Karpas-422 (cell line): ENCODE measurements at places on chromosomes 7 and 10. TPM values are rescaled to one million over a fixed set of nuclear protein-coding genes. Genes with fewer than 3 reads are reported as not detected.
A peak's percentile ranks its signal among the peaks of the same experiment; 100 is the strongest.

Gene C10orf105
- not detected in 2 replicates for total RNA-seq

Gene PTPRE
- 20.4 and 27.9 TPM in 2 replicates for total RNA-seq

Gene GFRA1
- not detected in 2 replicates for total RNA-seq

GRCh38 chr10:25497246-25497645, 322.4 kb downstream of the GPR158 start:
- DNase-seq: no peak
- no peak overlapping the region for H3K27ac ChIP-seq
- H3K4me3 ChIP-seq: no peak overlapping the region
- no peaks in the 10 kb centered on the region for H3K27me3 ChIP-seq
- no peaks in the 10 kb centered on the region for H3K4me1 ChIP-seq

DNA sequence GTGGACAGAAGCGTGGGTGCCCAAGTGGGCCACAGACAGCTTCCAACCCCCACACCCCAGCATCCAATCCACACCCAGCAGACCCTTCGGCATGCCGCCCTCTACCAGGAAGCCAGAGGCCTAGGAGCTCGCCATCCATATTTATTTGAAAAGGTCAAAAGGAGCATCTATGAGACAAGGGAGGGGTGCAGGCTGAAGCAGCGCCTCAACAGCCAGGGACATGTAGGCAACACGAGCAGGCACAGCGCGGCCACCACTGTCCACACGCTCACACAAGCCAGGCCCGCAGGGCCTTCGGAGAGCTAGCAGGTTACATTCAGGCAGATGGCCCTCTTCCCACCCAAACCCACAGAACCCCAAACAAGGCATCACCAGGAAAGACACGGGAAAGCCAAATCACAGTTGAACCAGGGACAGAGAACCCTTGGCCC, 34.6 kb downstream of the PSAP start:
- H3K36me3 ChIP-seq: no peaks in the 10 kb centered on the region; the same call in 1 of the 2 replicates
- no peak for DNase-seq
- H3K4me3 ChIP-seq: no peak overlapping the region
- H3K4me1 ChIP-seq: no peaks in the 10 kb centered on the region

- no peak overlapping the region for H3K27ac ChIP-seq
- H3K4me1 ChIP-seq: peaks cover 6% of the 10 kb centered on the region; the same call in 1 of the 2 replicates
- H3K36me3 ChIP-seq: no peaks in the 10 kb centered on the region
- no peak for DNase-seq
Observed at GRCh38 chr10:6891924-6892323, 311.8 kb upstream of the PRKCQ start.

DNA sequence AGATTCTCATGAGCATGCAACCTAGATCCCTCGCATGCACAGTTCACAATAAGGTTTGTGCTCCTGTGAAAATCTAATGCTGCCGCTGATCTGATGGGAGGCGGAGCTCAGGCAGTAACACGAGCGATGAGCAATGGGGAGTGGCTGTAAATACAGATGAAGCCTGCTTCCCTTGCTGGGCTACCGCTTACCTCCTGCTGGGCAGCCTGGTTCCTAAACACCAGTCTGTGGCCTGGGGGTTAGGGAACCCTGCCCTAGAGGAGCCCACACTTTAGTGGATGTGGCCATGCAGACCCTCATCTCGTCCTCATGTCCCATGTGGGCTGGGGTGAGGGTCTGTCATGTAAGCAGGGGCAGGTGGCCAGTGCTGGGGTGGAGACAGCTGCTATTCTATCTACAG, 417.6 kb downstream of the GLRX3 start:
- H3K4me1 ChIP-seq: no peaks in the 10 kb centered on the region
- H3K27ac ChIP-seq: no peak overlapping the region
- no peak overlapping the region for H3K4me3 ChIP-seq
- DNase-seq: no peak
- no peaks in the 10 kb centered on the region for H3K36me3 ChIP-seq

GRCh38 chr7:108167460-108167859, 37.3 kb upstream of the LAMB4 start:
- no peaks in the 10 kb centered on the region for H3K27me3 ChIP-seq
- no peak overlapping the region for H3K27ac ChIP-seq
- DNase-seq: no peak
- H3K4me1 ChIP-seq: no peaks in the 10 kb centered on the region

DNA sequence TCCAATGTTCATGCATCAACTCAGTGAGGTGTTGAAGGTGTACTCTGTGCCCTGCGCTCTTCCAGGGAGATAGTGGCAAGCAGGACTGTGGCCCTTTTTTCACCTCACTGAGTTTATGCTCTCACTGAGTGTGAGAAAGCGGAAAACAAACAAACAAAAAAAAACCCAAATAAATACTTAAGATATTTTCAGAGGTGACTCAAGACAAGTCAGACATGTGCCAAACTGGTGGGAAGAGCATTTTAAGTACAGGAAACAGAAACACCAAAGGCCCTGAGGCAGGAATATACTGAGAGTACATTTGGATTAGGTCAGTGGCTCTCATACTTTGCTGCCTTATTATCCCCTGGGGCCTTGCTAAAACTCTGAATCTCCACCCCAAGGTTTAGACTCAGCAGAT, 111.9 kb upstream of the IGFBP3 start:
- DNase-seq: no peak
- no peaks in the 10 kb centered on the region for H3K27me3 ChIP-seq
- H3K27ac ChIP-seq: no peak overlapping the region
- no peak overlapping the region for H3K4me3 ChIP-seq

- no peaks in the 10 kb centered on the region for H3K36me3 ChIP-seq
- no peak for DNase-seq
- no peak overlapping the region for H3K4me3 ChIP-seq
- no peaks in the 10 kb centered on the region for H3K27me3 ChIP-seq
- no peak overlapping the region for H3K27ac ChIP-seq
Observed at GRCh38 chr10:8225187-8225586, 170.7 kb downstream of the GATA3 start.

DNA sequence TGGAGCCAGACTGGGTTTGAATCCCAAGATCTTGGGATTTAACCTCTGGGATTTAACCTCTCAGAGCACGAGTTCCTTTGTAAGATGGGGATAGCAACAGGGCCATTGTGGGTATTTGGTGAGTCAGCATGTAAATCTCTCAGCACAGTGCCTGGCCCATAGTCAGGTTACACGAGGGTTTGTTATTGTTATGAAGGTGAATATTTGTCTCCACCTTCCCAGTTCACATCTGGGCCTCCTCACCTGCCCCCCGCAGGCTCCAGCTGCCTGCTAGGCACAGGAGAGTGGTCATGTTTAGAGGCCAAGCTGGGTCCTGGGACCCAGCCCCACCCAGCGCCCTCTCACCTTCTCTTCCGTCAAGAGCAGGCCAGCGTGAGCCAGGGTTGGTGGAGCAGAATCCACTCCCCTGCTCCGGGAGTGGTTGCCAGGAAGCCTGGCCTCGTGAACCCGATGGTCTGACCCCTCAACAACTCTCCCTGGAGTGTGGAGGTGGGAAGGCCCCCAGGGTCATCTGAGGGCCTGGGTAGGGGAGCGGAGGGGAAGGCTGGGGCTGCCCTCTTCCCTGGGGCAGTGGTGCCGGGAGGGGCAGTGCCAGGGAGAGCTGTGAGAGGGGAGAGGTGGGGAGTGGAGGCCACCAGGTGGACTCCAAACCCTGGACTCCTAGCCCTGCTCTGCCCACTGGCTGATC, 26.0 kb downstream of the FAM241B start:
- no peak overlapping the region for H3K27ac ChIP-seq
- no peak overlapping the region for H3K4me3 ChIP-seq
- H3K4me1 ChIP-seq: no peaks in the 10 kb centered on the region
- no peaks in the 10 kb centered on the region for H3K27me3 ChIP-seq

- no peak overlapping the region for H3K4me3 ChIP-seq
- no peaks in the 10 kb centered on the region for H3K4me1 ChIP-seq
- H3K27me3 ChIP-seq: no peaks in the 10 kb centered on the region
- H3K36me3 ChIP-seq: no peaks in the 10 kb centered on the region
Observed at GRCh38 chr10:63972949-63973827, 452.0 kb downstream of the REEP3 start.

GRCh38 chr7:94348142-94348541, 46.6 kb upstream of the COL1A2 start:
- no peak overlapping the region for H3K27ac ChIP-seq
- DNase-seq: no peak
- H3K36me3 ChIP-seq: no peaks in the 10 kb centered on the region
- no peak overlapping the region for H3K4me3 ChIP-seq
- H3K27me3 ChIP-seq: no peaks in the 10 kb centered on the region

GRCh38 chr10:74891053-74891452, 64.7 kb downstream of the KAT6B start:
- 0 out of 2 replicates have a peak overlapping the region, but pooled peaks have one; percentile 12 for H3K27ac ChIP-seq
- H3K4me1 ChIP-seq: peaks cover 69% of the 10 kb centered on the region
- H3K36me3 ChIP-seq: no peaks in the 10 kb centered on the region
- DNase-seq: no peak
- no peaks in the 10 kb centered on the region for H3K27me3 ChIP-seq

DNA sequence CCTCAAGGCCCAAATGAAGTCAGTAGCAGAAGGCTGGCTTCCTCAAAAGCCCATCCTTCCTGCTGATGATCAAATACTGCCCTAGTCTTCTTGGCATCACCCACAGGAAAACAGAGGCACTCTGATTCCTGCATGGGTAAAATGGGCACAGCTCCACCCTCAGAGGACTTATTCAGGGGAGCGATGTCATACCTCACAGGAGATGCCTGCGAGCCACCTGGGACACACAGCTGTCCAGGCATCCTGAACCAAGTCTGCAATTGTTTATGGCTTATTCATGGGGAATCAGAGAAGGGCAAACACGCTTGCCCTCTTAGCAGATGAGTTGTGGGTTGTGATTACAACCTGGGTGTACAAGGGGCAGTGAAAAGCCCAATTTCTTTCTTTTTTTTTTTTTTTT, 22.0 kb upstream of the LMTK2 start:
- no peak overlapping the region for H3K27ac ChIP-seq
- no peaks in the 10 kb centered on the region for H3K36me3 ChIP-seq
- DNase-seq: no peak
- no peak overlapping the region for H3K4me3 ChIP-seq

DNA sequence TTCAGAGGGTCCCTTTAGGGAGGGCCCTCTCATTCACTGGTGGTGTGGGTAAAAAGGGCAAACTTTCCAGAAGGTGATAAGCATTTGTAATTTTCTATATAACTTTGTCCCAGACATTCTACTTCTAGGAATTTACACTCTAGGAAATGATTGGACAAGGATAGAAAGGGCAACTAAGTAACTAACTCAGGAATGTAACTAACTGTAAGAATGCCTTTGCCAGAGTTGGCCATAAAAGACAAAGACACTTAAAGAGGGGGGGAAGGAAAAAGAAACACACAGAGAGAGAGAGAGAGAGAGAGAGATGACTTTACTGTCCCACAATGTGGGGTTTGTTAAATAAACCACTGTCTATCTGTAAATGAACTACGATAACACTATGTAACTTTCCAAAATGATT, 38.5 kb upstream of the ITPRID1 start:
- H3K27me3 ChIP-seq: no peaks in the 10 kb centered on the region
- H3K27ac ChIP-seq: no peak overlapping the region
- no peak for DNase-seq
- no peaks in the 10 kb centered on the region for H3K36me3 ChIP-seq
- H3K4me1 ChIP-seq: peaks cover 7% of the 10 kb centered on the region

- H3K4me1 ChIP-seq: no peaks in the 10 kb centered on the region
- H3K27ac ChIP-seq: no peak overlapping the region
- H3K36me3 ChIP-seq: no peaks in the 10 kb centered on the region
- no peaks in the 10 kb centered on the region for H3K27me3 ChIP-seq
Observed at GRCh38 chr10:69468751-69469089, 17.5 kb downstream of the TSPAN15 start.

GRCh38 chr10:77311186-77311585, 326.4 kb downstream of the KCNMA1 start:
- H3K4me3 ChIP-seq: no peak overlapping the region
- H3K4me1 ChIP-seq: no peaks in the 10 kb centered on the region
- no peaks in the 10 kb centered on the region for H3K27me3 ChIP-seq
- H3K36me3 ChIP-seq: no peaks in the 10 kb centered on the region
- no peak for DNase-seq
- H3K27ac ChIP-seq: no peak overlapping the region

DNA sequence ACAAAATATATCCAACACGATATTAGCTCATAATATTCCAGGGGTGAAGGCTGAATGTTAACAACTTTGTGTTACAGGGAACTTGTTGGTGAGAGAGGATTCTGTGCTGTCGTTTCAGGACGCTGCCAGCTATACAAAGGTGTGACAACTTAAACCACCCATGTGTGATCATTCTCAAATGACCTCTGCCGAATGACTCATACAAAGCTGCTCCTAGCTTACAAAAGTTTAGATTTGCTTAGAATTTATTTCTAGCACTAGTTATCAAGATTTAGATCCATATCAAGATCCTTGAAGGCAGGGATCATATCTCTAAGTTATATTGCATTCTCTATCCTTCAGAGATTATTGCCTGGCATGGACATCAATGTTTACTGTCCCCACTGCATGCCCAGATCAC, 65.3 kb downstream of the COBL start:
- no peaks in the 10 kb centered on the region for H3K27me3 ChIP-seq
- H3K36me3 ChIP-seq: no peaks in the 10 kb centered on the region
- no peak overlapping the region for H3K27ac ChIP-seq
- H3K4me1 ChIP-seq: no peaks in the 10 kb centered on the region
- H3K4me3 ChIP-seq: no peak overlapping the region

DNA sequence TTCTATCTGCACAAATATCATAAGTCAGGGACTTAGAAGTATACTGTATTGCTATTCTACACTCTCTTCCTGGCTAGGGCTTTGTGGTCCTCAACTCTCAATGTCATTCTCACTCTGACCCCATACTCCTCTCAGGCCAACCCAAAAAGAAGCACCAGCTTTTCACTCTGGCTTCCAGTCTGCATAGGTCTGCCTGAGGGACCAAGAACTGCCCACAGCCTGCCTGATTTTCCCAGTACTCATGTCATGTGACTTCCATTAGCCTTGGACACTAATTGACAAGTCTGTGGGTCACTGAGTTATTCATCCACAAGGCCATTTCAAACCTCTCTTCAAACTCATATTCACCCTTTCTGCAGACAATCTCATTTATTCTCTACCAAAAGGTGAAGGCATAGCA, 19.8 kb downstream of the PMPCB start:
- no peak overlapping the region for H3K4me3 ChIP-seq
- peaks cover 70% of the 10 kb centered on the region for H3K36me3 ChIP-seq
- no peak for DNase-seq
- no peaks in the 10 kb centered on the region for H3K4me1 ChIP-seq
